ENCODE measurements at places on chromosomes 7 and 10.

GRCh38 chr7:151556592-151556991 is 36.9 kb upstream of the RHEB start:
- DNase-seq = no peak

DNA sequence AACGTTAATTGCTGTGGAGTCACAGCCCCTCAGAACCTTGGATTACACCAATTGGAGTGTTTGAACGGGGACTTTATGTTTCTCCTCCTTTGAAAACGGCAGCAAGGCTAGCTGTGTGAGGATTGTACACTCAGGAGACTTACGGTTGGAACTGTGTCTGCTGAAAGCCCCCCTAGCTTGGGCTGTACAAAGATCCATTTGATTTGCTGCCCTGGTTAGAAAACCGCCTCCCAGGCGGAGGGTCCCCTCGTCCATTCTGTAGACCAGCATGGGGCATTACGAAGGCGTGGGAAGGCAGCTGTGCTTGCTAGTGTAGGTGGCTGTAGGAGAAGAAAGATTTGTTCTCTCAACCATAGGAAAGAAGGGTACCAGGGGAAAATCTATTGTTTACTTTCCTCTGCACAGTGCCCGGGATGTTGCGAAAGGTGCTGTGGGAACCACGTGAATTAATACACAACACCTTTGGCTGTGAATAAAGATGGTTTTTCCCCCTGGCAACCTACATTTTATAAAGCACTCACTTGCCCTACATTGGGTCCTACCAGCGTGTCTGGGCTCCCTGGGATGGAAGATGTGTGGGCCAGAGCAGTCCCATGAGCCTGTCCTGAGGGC is 73.4 kb upstream of the BTBD16 start:
- DNase-seq = no peak

DNA sequence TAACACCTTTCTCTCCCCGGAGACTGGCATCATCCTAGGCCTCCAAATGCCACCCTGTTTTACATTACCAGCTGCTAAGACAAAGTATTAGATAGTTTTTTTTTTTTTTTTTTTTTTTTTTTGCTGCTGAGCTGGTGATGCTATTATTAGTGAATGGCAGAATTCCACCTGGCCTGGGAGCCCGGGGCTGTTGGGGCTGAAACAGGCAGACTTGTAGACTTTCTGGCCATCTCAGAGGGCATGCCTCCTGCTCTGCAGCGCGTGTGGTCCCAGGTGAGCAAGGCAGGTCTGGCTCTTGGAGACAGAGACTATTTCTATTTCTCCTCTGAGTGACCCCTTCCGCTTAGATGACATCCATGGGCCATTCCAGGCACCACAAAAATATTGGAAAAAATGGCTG is 104.2 kb downstream of the EMX2 start:
- DNase-seq = no peak

GRCh38 chr7:141275350-141275749 is 201.5 kb downstream of the TMEM178B start:
- no peak for DNase-seq

DNA sequence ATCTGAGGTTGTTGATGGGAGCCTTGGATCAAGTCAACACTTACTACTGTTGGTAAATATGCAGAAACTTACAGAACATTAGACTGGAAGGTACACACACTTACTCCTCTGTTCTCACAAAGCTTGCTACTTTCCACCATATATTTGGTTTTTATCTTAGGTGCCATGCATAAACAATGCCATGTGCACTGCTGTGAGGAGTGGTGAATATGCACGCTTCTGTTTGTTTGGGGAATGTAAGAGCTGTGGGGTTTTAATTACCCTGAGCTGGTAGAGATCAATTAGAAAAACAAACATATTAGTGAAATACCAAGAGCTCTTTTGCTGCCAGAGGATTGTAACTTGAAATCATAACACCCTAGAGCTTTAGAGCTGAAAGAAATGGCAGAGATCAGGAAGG is 79.8 kb upstream of the ARID5B start:
- DNase-seq = no peak

GRCh38 chr7:85001495-85002345 is 185.1 kb downstream of the SEMA3D start:
- DNase-seq = no peak

DNA sequence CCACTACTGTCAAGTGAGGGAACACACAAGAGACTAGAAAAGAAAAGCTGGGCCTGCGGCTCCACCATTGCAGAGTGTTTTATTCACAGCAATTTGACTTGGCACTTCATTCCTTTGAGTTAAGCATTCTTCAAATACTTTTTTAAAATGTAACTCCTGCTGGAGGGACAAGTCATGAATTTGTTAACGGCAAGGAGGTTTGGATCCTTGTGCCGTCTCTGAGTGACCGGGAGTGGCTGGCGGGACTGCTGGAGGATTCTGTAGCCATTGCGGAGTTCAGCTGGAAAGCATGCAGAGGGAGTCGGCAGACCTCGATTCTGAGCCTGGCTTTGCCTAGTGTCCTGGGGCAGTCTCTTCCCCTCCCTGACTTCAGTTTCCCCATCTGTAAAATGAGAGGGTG is 9.8 kb downstream of the HSPA12A start:
- DNase-seq = no peak

GRCh38 chr7:150405584-150406311 is 26.6 kb downstream of the ZNF775 start:
- no peak for DNase-seq

DNA sequence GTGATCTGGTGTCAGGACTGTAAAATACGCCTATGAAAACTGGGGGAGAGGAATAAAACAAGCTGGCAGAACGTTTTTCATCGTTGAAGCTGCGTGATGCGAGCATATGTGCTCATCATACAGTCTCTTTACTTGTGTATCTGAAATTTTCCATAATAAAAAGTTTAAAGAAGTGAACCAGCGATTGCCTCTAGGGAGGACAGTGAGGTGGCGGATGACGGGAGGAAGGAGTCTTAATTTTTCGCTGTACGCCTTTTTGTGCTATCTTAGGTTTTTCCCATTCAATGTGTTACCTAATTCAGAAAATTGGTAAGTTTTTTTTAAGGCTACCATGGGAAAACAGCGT is 891 bp upstream of the WAPL start:
- no peak for DNase-seq

GRCh38 chr10:51960494-51960895 is 261.1 kb upstream of the CSTF2T start:
- DNase-seq = no peak

GRCh38 chr7:12130609-12131008 is 80.5 kb upstream of the TMEM106B start:
- no peak for DNase-seq

- DNase-seq = no peak
Observed at GRCh38 chr10:120607016-120607709, 150.1 kb downstream of the PLPP4 start.

DNA sequence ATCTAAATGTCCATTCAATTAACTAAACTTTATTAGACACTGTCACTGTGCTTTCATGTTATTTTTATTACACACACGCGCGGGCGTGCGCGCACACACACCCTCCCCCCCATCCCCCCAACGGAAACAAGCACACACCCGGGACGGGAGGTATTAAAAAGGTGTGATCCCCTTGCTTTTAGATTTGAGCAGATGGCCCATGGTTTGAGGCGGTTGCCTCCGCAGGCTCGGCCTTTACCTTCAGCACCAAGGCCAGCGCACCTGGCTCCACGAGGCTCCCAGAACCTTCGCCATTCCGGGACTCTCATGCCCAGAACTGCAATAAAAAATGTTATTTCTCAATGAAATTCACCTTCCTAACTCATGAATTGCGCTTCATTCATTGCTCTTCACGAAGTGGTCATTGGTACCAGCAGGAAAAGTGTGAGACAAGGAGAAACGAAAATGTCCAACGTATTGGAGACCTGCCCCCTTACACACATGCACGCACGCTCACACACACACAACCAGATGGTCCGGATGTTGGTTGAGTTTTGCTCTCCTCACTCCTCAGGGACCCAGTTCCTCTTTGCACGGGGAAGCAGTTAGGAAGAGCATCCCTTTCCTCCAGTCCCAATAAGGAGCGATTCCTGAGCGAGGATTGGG is 20.8 kb upstream of the PTF1A start:
- no peak for DNase-seq

DNA sequence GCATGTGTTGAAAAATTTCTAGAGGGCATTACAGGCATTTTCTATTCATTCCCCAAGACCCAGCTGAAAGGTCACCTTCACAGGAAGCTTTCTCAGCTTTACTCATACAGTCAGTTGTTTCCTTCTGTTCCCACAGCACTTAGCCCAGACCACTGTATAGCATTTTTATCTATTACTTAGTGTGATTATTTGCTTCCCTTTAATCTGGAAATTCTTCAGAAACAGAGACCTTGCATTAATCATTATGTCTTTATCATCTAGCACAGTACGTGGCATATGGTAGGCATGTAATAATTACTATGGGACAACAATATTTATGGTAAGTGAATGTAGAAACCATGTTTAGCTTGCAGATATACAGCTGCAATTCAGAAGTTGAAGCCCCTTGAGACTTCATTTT is 38.2 kb upstream of the CDK6 start:
- DNase-seq = no peak

DNA sequence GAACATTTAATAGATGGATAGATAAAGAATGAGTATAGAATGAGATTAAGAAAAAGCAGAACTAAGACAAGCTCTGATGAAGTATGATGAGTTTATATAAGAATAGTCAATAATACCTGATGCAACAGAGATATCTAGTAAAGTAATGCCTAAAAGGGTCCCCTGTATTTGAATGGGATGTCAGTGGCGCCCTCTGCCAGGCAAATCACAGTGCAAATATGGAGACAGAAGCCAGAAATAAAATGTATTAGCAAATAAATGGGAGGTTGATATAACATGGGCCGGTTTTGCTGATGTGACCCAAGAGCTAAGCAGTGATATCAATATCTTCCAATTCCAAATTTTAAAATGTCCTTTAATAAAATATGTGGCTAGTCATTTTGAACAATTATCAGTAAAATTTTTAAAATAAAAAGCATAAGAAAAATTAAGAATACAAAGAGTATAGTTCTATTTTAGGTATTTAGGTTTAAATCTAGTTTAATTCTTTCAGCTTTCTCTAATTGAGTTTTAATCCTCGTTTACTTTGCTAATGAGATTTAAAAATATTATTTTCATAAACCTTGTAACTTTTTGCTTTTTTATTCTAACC is 62.6 kb downstream of the ADK start:
- DNase-seq = no peak

GRCh38 chr10:11806706-11807105 is 16.4 kb upstream of the PROSER2 start:
- no peak for DNase-seq

DNA sequence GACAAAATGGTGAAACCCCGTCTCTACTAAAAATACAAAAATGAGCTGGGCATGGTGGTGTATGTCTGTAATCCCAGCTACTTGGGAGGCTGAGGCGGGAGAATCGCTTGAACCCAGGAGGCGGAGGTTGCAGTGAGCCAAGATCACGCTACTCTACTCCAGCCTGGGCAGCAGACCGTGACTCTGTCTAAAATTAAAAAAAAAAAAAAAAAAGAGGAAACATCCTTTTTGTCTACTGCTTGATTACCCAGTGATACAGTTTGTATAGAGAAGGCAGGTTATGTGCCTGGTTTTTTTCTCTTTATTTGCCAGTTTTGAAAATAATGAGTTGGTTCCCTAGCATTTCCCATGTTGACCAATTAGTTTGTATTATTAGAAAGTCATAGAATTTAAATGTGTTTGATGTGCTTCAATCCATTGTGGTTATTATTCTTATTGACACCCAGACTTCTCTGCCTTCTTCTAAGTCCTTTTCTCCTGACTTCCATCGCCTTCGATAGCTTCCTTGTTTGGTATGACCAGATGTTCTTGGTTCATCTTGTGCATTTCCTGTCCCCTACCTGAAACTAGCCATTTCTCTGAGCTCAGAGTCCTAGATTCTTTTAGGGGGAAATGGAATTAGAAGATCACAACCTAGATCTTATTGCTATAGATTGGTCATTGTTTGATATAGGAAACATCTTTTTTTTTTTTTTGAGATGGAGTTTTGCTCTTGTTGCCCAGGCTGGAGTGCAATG is 43.2 kb downstream of the VKORC1L1 start:
- no peak for DNase-seq

GRCh38 chr7:6532516-6532915 is 18.7 kb downstream of the GRID2IP start:
- no peak for DNase-seq

- DNase-seq = no peak
Observed at GRCh38 chr10:23202779-23203178, 10.7 kb downstream of the PTF1A start.

- DNase-seq = no peak
Observed at GRCh38 chr7:105101864-105102263, 87.9 kb downstream of the KMT2E start.

DNA sequence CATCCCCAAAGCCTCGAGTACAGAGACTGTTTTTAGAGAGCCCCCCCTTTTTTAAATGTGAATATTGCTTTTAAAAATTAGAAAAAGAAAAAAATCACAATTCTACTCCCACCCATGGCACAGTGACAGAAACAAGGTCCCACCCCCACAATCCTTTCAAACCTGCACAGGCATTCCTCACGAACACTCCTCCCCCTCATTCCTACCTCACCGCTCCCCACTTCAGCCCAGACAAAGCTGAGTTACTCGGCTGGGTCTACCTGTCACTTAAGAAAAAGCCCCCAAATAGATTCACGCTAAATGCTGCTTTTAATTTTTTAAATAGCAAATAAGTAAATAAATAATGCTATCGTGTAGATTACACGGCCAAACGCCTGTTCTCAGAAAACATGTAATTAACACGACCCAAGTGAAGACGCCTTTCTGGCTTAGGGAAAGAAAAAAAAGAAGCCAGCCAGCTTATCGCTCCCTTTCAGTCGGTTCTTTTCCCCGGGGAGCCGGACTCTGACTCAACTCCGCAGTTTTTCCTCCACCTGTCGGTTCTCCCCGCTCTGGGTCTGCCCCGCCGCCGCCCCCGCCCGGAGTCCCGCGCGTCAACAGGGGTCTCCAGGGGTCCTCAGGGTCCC is 739 bp downstream of the MPP7 start:
- no peak for DNase-seq

DNA sequence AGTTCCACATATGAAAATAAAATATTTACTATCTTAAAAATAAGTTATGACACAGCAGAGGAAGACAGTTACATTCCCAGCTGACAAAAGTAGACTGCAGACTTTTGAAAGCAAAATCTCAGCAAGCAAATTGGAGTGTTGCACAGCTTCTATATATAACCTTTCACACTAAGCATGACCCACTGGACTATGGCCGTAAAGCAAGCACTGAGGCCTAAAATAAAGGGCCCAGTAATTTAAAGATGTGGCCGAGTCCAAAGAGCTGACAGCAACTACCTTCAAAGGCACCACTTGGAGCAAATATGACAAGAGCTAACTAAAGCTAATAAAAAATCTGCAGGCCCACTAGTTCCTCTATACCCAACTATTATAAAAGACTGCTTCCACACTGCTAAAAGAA is 6.5 kb downstream of the GDI2 start:
- no peak for DNase-seq
